ENCODE measurements at places on chromosomes 3 and 15. TPM values are rescaled to one million over a fixed set of nuclear protein-coding genes. Genes with fewer than 3 reads are reported as not detected.

Gene MAPKBP1
- total RNA-seq = 16.0 TPM

Gene CSPG5
- total RNA-seq = 0.12 TPM

Gene GOLGA8T
- total RNA-seq = 0.31 TPM

Gene VGLL3
- total RNA-seq = 25.4 TPM

Gene C15orf62
- 0.12 TPM for total RNA-seq

Gene LSAMP
- total RNA-seq = 52.3 TPM

Gene TRIM42
- total RNA-seq = not detected

Gene KBTBD13
- 4.2 TPM for total RNA-seq

Gene TXNRD3
- total RNA-seq = 7.9 TPM

Gene LYZL4
- not detected for total RNA-seq

Gene DNAJA4
- 192 TPM for total RNA-seq

Gene NMNAT3
- 6.5 TPM for total RNA-seq

Gene TGM5
- not detected for total RNA-seq

Gene SLC22A14
- total RNA-seq = not detected

Gene PARP15
- 2.7 TPM for total RNA-seq

Gene FEZF2
- total RNA-seq = not detected

Gene RPSA
- 401 TPM for total RNA-seq

Gene CGNL1
- 39.3 TPM for total RNA-seq

Gene MINDY4B
- total RNA-seq = not detected

Gene CAMK2N2
- not detected for total RNA-seq

Gene POC1A
- 0.70 TPM for total RNA-seq

Gene DAZL
- not detected for total RNA-seq

Gene C3orf20
- total RNA-seq = not detected

Gene NRROS
- 3.6 TPM for total RNA-seq

Gene CRYGS
- 0.62 TPM for total RNA-seq

Gene CPNE9
- total RNA-seq = not detected

Gene KCNH8
- total RNA-seq = not detected

Gene SAMD7
- not detected for total RNA-seq

Gene CELF6
- 0.92 TPM for total RNA-seq

Gene ETV5
- 4.2 TPM for total RNA-seq

Gene ANKRD63
- total RNA-seq = not detected

Data from heart left ventricle (tissue), 16 donors.